GM20000 (cell line): ENCODE measurements at places on chromosomes 2 and 18.

DNA sequence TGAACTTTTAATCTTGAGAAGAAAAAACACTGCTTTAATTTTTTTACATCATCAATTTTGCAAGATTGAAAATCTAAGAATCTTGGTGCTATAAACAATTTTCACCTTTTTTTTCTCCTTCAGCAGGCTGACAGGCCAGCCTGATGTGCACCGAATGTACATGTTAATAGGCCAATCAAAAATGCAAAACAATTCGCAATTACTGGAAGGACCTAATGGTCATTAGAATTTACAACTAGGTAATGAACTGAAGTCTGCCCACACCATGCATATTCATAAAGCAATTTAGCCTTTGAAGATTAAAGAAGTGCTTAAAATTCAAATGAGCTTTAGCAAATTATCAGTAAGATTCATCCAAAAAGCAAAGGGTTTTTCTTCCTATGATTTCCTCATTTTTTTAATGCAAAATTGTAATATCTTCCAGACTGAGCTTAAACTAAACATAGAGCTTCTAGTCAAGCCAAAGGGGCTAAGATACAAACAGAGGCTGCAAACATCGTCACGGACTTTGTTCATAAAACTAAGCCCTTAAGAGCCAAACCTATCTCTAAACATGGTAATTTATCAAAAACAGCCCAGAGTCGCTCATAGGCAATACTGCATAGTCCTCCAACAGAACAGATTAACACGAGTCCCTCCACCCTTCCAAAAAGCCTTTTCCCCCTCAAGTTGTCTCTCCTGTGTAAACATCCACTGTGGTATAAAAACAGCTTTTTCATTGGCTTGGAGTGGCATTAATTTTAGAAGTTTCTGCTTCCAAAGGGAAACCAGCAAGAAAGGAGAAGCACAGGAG, 18.4 kb downstream of the BCL11A start:
- no peak for DNase-seq

- DNase-seq: peak; percentile 85
Measured at GRCh38 chr18:79856119-79857007, 58.6 kb downstream of the KCNG2 start.

- no peak for DNase-seq
Measured at GRCh38 chr2:172613615-172614231, 57.8 kb downstream of the PDK1 start.

DNA sequence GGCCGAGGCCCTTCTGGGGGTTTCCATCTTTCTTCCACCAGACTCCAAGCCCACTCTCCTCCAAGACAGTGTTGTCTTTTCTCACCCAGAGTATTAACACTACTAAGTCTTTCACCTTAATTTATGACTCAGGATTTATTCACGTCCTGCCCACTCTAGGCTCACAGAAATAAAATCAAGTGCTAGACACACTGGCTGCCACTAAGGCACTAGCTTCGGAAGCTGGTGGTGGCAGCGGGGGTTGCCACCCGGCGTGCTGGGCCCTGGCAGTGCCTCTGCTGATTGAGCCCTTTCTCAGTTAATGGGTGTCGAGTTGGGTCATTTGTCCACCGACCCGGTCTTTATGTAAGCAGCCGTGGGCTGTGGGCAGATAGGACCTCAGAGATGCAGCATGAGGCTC, 93.6 kb upstream of the FZD5 start:
- no peak for DNase-seq

DNA sequence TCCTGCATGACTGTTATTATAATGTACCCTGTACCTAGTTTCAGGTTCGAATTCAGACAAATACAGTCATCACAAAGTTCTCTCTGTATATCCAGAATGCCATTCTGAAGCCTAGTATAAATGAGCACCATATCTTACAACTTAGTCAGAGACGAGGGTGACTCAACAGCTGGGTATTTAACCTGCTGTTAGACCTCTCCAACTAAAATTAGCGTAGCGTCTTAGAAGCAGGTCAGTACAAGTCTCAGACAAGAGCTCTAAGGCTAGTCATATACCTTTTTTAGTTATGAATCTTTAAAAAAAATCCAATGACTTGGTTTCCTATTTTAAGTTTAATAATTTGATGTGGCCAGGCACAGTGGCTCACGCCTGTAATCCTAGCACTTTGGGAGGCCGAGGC, 74.1 kb downstream of the CABYR start:
- no peak for DNase-seq

DNA sequence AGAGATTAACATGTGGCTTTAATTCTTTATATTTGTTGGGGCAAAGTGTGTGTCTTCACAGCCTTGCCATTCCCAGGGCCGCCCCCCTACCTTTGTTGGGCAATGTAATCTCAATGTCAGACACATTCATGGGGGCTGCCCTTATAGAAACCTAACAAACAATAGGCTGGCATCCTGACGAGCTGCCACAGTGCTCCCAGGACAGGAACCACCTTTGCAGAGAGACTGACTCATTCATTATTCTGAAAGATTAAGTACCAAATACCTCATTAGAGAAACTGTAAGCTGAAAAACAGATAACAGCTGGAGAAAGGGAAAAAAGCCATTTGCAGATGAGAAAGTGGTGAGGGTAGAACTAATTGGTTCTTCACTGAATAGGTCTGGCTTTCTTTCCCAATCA, 1587.5 kb upstream of the PIK3C3 start:
- DNase-seq: no peak

DNA sequence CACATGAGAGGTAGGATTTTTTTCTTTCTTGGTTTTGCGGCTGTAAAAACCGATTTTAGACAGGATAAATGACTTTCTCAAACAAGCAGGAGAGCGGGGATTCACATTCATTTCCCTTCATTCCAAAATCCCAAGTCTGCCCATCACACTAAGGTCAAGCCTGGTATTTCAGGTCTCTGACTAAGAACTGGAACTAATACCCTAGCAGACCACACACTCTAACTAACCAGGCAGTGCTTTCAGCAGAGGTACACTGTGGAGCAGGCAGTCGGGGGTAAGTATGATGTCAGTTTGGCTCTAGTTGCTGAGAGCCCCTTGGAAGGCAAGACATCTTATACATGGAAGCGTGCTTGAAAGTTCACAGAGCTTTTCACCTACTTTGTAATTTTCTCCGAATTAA, 128.1 kb upstream of the LHCGR start:
- DNase-seq: no peak

DNA sequence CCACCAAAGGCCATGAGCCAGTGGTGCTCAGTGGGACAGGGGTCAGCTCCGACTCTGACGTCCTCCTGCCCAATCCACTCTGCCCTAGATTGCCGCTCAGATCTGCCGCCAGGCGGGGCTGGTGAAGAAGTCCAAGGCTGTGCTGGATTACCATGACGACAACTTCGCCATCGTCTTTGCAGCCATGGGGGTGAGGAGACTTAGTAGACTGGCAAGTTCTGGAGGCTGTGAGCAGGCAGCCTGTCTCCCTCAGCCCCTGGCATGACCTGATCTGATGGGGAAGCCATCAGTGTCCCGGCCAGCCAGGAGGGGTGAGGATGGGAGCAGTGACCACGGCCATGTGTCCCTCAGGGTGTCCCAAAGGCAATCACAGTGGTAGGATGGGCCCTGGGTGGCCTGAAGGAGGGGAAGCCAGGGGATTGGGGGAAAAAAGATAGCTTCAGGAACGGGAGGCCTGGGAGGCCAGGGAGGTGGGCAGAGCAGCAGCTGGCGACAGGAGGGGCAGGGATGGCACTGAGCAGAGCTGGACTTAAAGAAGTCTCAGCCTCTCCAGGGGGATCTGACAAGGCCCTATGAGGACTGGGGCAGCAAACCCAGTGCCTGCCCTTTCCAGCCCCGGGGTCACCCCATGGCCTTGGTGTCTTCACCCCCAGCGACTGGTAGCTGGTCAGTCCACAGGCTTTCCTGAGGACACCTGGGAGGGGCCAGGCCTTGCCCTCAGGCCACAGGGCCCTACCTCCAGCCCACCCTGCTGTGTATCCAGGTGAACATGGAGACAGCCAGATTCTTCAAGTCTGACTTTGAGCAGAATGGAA, 17.4 kb upstream of the ANKRD53 start:
- no peak for DNase-seq

DNA sequence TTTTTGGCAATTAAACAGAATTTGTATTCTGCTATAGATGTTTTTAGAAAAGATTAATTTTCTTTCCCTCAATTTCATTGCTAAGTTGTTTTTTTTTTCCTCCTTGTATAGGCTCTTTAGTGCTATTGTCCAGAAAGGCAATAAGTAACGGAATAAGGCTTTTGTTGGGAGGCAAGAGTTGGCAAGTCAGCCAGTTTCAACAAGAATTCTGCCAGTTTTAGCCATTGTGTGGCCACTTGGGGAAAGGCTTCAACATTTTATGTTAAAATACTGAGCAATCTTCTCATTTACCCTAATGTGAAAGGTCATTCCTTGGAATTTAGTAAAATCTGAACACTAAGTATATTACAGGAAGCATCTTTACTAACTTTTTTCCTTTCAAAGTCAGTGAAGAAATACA, 9.6 kb downstream of the CALCRL start:
- no peak for DNase-seq

- DNase-seq: no peak
Measured at GRCh38 chr2:150081775-150082481, 405.5 kb downstream of the RND3 start.

- no peak for DNase-seq
Measured at GRCh38 chr2:32812316-32812715, 134.4 kb upstream of the LTBP1 start.

DNA sequence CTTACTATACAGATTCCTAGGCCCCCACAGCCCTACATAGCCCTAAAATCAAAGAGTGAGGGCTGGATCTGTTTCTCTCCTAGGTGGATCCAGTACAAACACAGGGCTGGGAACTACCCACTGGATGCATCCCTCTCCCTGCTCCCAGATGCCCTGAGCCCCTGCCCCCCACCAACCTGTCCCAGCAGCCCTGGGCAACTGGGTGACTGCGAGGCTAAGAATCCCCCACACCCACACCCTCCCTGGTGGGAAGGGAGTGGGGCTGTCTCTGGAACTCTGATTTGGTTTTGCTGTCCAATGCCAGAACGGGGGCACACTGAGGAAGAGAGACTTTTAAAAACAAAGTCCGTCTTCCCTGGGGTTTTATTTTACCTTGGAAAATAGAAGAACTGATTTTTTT, 113.1 kb downstream of the SMAD7 start:
- DNase-seq: no peak

DNA sequence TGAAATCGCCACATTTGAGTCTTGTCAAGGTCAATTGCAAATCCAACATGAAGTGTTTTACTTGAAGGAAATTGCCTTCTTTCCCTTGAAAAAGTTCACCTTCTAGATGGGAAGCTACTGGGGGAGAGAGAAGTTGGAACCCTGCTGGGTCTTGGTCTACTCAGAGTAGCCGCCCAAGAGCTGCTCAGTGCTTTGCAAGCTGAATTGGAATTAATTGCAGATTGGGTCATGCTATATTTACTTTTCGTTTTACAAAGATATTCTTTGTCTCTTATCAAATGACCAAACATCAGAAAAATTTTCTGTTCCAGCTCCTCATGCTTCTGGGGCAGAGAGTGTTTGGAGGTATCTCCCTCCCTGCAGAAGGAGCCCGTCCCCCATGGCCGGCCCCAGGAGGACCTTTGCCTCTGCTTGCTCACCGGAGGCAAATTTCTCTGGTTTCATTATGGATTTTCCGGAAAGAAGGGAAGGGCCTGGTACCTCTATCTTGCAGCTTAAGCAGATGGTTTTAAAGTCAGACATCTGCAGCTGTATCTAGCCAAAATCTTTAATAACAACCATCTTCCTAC, 289.7 kb downstream of the MYT1L start:
- DNase-seq: no peak

- peak; percentile 60 for DNase-seq
Measured at GRCh38 chr18:69948919-69949537, 1.4 kb upstream of the CD226 start.

DNA sequence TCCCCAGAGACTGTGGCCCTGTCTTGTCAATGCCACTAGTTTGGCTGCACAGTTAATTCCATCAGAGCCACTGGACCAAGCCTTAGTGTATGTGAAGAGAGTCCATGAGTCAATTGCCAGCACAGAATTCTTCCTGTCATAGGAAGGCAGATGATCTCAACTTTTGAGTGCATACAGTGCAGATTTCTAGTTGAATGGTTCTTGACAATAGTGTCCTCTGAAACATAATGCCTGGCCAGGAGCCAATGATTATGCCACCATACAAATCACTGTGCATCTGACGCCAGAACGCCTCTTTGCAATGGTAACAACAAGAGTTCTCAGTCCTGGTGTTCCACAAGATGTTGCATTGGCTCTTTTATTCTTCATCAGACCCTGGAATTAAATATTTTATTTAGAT, 7.1 kb downstream of the NEUROD1 start:
- no peak for DNase-seq

- no peak for DNase-seq
Measured at GRCh38 chr2:182672466-182673165, 43.4 kb upstream of the DNAJC10 start.

- no peak for DNase-seq
Measured at GRCh38 chr2:211141646-211142045, 585.2 kb downstream of the CPS1 start.

DNA sequence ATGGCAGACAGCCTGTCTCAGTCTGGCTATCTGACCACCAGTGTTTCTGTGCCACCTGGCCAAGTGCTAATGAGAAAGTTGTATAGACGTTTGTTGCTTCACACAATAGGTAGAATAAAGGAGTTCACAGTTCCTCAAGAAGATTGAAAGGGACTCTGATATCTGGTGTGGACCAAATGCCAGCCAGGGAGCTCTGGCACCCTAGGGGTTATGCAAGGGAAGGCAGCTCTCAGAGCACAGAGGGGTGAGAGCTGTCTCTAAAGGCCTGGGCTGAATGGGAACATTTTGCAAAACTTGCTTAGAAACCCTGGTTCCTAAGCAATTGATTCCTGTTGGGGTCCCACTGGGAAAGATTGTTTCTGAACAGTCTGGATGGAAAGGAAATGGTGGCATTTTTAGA, 553.8 kb downstream of the EPHA4 start:
- DNase-seq: no peak

DNA sequence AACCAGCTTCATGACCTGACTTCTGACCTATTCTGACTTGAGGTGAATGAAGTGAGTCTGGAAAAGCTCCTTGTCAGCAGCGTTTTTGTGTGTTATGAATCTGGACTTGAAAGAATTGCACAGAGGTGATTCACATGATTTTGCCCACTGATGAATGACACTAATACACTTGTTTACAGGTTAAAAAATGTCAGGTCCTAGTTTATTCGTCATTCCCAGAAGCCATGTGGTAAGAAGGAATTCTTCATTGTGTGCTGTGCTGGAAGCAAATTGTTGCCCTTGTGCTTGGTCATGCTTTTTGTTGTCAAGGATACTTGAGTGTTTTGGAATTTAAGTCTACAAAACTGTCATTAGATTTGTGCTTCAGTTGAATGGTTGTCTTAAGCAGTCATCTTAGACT, 15.5 kb downstream of the SEC11C start:
- DNase-seq: no peak
